Activated naive CD8-positive, alpha-beta T cell treated with anti-CD3 and anti-CD28 coated beads for 36 hours (primary cell): ENCODE measurements at places on chromosomes 11 and 22. TPM values are rescaled to one million over a fixed set of nuclear protein-coding genes. Genes with fewer than 3 reads are reported as not detected.
A peak's percentile ranks its signal among the peaks of the same experiment; 100 is the strongest.

DNA sequence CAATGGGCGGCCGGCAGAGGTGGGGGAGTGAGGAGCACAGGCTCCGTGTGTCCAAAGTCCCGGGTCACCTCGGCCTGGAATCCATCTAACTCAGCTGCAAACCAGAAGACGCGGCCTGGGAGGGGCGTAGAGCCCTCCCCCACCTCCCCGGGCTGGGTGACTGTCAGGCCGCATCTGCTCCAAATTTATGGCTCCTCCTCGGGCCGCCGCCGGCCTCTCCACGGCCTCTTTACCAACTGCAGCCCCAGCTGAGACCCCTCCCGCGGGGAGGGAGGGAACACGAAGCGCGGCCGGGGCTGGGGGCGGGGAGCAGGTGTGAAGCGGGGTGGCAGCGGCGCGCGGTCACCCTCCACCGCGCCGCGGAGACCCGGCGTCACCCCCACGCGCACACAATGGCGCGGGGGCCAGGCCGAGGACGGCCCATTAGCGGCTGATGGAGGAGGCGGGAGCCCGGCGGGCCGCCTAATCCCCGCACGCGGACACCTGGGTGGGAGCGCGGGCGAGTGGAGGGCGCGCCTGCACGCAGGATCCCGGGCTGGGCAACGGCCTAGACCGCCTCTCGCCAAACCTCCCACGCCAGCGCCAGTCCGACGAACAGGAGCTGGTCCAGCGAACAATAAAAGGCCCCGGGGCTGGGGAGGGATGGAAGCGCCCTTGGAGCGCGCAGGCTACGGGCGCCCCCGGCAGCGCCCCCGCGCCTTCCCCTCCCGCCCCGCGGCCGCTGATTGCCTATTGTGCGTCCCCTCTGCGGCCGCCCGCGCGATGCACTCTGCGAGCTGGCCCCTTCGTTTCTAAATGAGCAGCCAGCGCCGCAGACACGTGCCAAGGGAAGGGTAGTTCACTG, 25.9 kb upstream of the ROBO3 start:
- DNase-seq, result peak; percentile 18

DNA sequence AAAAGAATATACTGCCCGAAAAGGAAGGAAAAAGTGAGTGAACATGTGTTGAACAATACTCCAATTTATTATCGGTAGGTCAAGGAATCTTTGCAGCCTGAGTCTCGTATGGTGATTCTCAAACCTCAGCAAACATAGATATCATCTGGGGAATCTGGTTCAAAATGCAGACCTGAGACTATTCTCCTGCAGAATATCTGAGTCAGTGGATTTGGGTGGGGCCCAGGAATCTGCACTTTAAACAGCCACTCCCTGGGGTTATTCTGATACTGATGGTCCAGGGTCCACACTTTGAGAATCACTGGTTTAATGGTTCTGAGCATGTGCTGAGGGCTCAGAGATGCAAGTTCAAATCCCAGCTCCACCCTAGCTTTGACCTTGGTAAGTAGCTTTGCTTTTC, 53.6 kb upstream of the GRK3 start:
- no peak for DNase-seq

DNA sequence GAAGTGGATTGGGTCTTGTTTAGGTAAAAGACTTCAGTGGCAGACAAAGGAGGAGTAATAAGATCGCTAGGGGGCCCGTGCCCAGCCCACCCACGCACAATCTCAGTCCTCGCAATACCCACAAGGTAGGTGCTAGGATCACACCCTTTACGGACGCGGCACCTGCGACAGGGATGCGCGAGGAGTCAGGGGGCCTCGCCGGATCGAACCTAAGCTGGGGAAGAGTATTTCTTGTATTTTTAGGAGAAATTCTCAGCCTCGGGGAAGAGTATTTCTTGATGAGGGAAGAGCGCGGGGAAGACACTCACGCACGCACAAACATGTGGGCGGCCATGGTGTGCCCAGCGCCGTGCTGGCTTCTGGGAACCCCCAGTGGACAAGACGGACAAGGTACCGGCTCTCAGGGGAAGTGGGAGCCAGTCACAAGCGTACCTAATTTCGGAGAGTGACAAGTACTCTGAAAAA, 745 bp upstream of the FAM118A start:
- DNase-seq, result peak; percentile 33

- DNase-seq, result no peak
Measured at GRCh38 chr11:111047374-111047773, 198.2 kb upstream of the POU2AF2 start.

DNA sequence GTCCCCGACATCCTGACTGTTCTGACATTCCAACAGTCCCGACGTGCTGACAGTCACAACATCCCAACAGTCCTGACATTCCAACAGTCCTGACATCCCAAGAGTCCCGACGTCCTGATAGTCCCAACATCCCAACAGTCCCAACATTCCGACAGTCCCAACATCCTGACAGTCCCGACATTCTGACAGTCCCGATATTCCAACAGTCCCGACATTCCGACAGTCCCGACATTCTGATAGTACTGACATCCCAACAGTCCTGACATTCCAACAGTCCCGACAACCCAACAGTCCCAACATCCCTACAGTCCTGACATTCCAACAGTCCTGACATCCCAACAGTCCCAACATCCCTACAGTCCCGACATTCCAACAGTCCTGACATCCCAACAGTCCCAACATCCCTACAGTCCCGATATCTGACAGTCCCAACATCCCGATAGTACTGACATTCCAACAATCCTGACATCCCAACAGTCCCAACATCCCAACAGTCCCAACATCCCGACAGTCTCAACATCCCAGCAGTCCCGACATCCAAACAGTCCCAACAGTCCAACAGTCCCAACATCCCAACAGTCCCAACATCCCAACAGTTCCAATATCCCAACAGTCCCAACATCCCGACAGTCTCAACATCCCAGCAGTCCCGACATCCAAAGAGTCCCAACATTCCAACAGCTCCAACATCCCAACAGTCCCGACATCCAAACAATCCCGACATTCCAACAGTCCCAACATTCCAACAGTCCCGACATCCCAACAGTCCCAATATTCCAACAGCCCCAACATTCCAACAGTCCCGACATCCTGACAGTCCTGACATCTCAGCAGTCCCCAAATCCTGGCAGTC, 60.2 kb downstream of the DHCR7 start:
- DNase-seq, result no peak

- peak; percentile 65 for DNase-seq
Measured at GRCh38 chr11:67351275-67352005, 1.9 kb downstream of the POLD4 start.

GRCh38 chr11:45538363-45538762, 127.1 kb downstream of the CHST1 start:
- DNase-seq, result no peak

DNA sequence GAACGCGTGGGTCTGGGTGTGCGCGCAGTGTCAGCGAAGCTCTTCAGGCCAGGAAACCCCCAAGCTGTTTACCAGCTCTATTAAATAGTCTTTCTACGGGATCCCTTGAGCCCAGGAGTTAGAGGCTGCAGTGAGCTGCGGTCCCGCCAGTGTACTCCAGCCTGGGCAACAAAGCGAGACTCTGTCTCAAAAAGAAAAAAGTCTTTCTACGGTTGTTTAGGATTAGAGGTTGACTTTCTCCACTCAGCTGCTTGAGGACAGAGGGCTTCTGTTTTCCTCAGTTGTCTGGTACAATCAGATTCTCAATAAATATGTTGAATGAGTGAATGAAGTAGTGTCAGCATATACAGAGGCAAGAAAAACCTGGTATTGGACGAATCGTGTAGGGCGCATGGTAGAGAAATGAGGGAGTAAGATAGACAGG, 619 bp downstream of the SART1 start:
- DNase-seq, result no peak

- no peak for DNase-seq
Measured at GRCh38 chr11:4886186-4886585, 4.5 kb downstream of the OR51T1 start.

DNA sequence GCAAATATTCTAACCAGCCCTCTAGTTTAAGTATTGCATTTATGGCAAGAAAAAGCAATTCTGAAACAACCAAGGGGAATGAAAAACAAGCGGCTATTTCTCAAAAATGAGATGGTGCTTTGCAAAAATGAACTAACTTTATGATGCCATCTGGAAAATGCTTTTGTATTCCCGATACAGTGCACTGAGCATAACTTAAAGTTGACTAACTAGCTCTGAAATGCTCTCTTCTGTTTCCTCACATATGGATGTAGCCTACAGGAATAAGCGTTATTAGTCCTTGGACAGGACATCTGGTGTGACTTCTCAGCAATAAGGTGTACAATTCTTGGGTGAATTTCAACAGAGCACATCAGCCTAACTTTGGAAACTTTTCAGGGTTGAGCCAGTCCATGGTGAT, 228.2 kb upstream of the DDI1 start:
- no peak for DNase-seq

DNA sequence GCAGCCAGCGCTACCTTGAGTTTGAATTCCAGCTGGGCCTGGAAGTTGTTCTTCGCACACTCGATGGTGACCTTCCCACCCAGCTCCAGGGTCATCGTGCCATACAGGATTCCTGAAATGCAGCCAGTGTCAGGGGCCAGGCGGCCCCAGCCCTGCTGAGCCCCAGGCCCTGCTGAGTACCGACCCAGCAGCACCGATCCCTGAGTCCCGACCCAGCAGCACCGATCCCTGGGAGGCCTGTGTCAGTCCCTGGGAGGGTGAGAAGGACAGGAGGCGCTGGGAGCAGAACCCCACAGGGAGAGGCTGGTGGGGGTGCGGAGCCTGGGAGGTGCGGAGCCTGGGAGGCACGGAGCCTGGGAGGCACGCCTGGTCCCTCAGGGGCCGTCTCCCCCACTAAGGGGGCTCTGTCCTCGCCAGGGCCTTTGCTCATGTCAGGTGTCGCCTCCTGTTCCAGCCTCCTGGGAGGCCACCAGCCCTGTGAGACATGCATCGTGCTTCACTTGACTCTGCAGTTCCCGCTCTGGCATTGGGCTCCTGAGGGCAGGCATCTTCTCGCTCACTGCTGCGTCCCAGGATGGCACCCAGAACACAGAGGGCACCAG, 37.1 kb upstream of the CARS1 start:
- DNase-seq, result no peak

DNA sequence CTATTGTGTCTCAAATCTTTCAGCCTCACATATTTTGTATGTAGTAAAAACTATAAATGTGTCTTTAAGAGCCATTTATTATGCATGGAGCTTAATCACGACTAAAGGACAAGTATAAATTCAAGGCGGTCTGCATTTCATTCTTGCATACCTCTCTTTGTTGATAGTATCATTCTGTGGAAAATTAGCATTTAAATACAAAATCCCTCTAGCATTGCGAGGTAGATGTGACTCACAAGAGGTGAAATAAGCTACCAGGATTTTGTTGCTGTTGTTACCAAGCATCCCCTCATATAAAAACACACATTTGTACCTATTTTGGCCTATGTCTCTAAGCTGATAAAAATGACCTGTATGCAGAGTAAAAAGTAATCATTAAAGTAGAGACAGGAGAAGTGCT, 537.4 kb upstream of the LUZP2 start:
- DNase-seq, result no peak

- DNase-seq, result no peak
Measured at GRCh38 chr22:19275919-19276600, 15.5 kb downstream of the CLTCL1 start.

GRCh38 chr11:13047884-13048283, 38.8 kb downstream of the RASSF10 start:
- DNase-seq, result no peak

GRCh38 chr11:11155962-11156815, 196.9 kb downstream of the CSNK2A3 start:
- peak; percentile 47 for DNase-seq

- no peak for DNase-seq
Measured at GRCh38 chr11:31237819-31238760, 131.4 kb downstream of the DCDC1 start.

DNA sequence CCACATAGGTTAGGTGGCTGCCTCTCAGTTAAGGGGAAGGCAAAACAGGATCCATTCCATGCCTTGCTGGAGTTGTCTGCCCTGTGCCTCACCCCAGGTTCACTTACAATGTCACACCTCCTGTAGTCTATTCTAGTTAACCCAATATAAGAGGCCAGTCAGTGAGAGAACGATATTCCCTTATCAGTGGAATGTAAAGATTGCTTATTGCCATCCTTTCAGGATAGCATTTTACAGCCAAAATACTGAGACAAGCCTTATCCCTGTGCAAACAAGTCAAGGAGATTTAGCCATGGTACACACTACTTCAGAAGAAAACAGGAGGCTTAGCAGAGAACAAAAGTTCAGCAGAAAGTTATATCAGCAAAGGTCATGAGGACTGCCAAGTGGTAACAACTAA, 5.5 kb downstream of the CYP2R1 start:
- DNase-seq, result no peak

GRCh38 chr11:131909426-131910177, 539.2 kb downstream of the NTM start:
- no peak for DNase-seq

GRCh38 chr22:46457502-46458488, 79.6 kb downstream of the CELSR1 start:
- DNase-seq, result no peak

DNA sequence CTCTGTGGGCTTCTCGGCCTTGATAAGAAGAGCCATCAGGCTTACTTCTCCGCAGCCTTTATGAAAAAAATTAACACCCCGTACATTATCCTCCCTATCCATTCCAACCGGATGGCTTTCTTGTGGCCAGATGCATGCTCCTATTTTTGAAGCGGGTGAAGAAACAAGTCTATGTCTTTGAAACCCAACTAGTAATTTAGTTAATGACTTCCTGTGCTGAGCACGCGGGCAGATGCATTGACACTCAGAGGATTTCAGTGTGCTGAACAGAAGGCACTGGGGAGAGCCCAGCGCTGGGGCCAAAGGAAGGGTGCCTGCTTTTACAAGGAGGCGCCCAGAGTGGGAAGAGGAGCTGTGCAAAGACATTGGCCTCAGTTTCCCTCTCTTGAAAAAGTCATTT, 53.3 kb downstream of the ARHGAP8 start:
- no peak for DNase-seq

GRCh38 chr11:112615891-112616290, 345.3 kb upstream of the NCAM1 start:
- DNase-seq, result no peak

- no peak for DNase-seq
Measured at GRCh38 chr11:128745311-128746136, 51.7 kb downstream of the FLI1 start.

DNA sequence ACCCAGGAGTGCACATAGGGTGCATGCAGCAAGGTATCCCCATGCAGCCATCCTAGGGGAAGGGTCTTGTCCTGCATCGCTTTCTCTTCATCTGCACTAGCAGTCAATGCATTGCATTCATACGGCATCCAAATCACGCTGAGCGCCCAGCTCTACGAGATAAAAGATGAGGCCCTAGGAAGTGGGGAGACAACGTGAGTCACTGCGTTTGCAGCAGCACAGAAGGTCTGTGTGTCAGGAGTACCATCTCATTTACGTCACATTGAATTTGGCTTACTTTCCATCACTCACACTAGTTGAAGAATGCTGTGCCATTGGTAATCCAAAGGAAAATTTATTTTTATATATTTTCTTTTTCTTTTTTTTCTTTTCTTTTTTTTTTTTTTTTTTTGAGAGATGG, 2.5 kb upstream of the ST14 start:
- DNase-seq, result no peak

- DNase-seq, result no peak
Measured at GRCh38 chr11:118771547-118772288, 19.2 kb downstream of the DDX6 start.

KRTAP5-9 gene
- not detected for total RNA-seq

ACR gene
- not detected for total RNA-seq

SEC14L6 gene
- not detected for total RNA-seq

RPUSD4 gene
- 52.8 TPM for total RNA-seq

FUT4 gene
- total RNA-seq, result 6.2 TPM

C22orf31 gene
- total RNA-seq, result not detected

OR8D1 gene
- not detected for total RNA-seq

KRTAP5-11 gene
- not detected for total RNA-seq

SLC6A5 gene
- not detected for total RNA-seq

SERPING1 gene
- 0.68 TPM for total RNA-seq

ANO3 gene
- total RNA-seq, result not detected

FADD gene
- total RNA-seq, result 32.7 TPM

NNMT gene
- not detected for total RNA-seq
